Stimulated activated CD8-positive, alpha-beta memory T cell treated with anti-CD3 and anti-CD28 coated beads, Interleukin-15, amount 100 ng/mL, for 48 hours (primary cell): ENCODE measurements at places on chromosomes 13 and 19.

DNA sequence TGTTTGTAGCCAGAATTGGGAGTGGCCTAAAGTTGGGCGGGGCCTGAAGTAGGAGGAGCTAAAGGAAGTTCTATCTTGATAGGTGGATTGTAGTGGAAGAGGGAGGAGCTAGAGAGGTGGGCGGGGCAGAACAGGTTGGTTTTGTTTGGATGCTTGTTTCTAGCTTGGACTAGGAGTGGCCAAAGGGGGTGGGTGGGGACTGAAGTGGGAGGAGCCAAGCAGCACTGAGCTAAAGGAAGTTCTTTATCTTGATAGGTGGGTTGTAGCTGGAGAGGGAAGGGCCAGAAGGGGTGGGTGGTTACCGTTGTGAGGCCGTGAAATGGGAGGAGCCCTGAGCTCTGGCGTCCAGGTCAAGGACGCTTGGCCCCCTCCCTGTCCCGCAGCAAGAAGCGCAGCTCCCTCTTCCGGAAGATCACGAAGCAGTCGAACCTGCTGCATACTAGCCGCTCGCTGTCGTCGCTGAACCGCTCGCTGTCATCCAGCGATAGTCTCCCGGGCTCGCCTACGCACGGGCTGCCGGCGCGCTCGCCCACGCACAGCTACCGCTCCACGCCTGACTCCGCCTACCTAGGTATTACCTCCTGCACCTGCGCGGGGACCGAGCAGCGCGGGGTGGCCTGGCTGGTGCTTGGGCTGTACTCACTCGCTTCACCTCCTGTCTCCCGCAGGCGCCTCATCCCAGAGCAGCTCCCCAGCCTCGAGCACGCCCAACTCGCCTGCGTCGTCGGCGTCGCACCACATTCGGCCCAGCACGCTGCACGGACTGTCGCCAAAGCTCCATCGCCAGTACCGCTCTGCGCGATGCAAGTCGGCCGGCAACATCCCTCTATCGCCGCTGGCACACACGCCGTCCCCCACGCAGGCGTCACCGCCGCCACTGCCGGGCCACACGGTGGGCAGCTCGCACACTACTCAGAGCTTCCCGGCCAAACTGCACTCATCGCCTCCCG, 8.0 kb downstream of the DNASE2 start:
- DNase-seq = peak; percentile 42

DNA sequence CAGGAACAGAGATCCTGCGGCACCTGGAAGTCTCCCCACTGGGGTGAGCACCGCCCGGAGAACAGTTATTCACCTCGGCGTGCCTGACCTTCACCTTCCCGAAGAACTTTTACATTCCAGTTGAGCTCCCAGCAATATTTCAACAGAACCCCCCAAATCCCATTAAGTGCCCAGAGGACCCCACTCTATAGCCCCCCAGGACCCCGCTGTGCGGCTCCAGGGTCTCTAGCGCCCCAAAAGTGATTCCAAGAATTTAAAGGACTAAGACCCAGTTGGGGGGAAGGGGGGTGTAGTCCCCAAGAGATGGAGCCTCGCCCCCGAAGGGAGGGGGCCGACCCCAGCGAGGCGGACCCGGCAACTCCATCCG, 480 bp downstream of the GPR108 start:
- no peak for DNase-seq

GRCh38 chr13:100528820-100529219, 59.8 kb downstream of the GGACT start:
- no peak for DNase-seq

GRCh38 chr13:26811581-26811980, 51.0 kb upstream of the GPR12 start:
- no peak for DNase-seq

- DNase-seq = no peak
Measured at GRCh38 chr13:98228661-98229341, 51.7 kb upstream of the RNF113B start.

GRCh38 chr19:34505321-34506025, 23.9 kb downstream of the WTIP start:
- no peak for DNase-seq

DNA sequence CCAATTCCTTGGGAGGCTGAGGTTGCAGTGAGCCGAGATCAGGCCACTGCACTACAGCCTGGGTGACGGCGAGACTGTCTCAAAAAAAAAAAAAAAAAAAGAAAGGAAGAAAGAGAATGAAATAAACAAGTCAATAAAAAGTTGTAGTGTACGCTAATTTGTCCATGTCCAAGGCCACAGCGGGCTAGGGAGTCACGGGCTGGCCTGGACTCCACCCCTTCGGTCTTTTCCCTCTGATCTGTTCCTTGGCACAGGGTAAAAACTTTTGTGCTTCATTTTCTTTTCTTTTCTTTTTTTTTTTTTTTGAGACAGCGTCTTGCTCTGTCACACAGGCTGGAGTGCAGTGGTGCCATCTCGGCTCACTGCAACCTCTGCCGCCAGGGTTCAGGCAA, 19.4 kb upstream of the MKNK2 start:
- no peak for DNase-seq

DNA sequence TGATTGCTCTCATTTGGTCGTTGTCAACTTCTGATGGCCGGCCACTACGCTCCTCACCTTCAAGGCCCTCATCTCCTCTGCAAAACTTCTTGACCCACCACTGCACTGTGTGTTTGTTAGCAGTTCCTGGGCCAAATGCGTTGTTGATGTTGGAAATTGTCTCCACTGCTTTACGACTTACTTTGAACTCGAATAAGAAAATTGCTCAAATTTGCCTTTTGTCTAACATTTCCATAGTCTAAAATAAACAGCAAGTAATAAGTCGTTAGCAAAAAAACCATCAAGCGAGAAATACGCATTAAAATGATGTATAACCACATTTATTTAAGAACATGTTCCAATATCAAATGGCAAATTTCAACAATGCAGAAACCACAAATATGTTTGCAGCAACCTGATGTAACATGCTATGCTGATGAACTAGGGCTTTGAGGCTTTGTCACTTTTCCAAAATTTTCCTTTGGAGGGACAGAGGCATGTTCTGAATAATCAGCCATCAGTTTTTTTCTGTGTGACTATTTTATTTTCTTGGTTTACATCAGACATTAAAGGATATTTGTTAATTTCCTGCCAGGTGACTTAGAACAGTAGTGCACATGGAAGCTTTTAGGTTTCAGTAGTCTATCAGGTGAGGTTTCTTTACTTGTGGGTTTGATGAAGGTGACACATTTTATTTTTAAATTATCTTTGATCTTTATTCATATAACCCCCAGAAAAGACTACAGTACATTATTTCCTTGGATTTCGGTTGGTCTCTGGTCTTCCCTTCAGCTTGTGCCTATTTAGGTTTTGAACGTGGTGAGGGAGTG, 74.7 kb upstream of the TEX29 start:
- no peak for DNase-seq

- DNase-seq = no peak
Measured at GRCh38 chr13:54305377-54305776, 1276.8 kb downstream of the OLFM4 start.

DNA sequence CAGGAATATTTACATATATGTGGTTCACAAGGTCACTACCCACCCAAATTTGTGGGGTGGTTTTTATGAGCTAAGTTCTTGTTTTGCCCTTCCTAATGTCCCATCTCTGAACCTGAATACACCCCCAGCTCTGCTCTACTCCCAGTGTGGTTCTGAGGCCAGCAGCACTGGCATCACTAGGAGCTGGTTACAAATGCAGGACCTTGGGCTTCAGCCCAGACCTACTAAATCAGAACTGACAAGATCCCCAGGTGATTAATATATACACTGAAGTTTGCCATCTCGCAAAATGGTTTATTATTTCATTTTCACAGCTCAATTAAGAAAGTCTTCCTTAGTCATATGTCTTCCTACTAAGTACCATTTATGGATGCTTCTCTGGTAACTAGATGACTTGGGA, 67.9 kb downstream of the FOXO1 start:
- DNase-seq = no peak

GRCh38 chr13:32041429-32041828, 9.9 kb downstream of the FRY start:
- DNase-seq = no peak

- DNase-seq = no peak
Measured at GRCh38 chr13:32022311-32022710, 9.3 kb upstream of the FRY start.

DNA sequence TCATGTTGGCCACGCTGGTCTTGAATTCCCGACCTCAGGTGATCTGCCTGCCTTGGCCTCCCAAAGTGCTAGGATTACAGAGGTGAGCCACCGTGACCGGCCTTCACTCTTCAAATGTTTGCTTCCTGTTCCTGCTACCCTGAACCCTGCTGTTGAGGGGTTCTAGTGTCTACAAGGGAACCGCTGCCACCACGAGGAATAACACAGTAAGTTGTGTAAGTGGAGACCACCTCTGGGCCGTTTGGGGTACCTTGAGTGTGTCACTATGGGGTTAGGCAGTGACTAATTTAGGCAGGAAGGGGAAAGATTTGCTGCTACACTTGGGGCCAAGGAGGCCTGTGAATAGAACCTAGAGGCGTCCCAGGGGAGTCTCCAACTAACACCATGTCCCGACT, 2.2 kb upstream of the MYADM start:
- DNase-seq = no peak

- no peak for DNase-seq
Measured at GRCh38 chr13:52158629-52159158, 703 bp downstream of the NEK3 start.

DNA sequence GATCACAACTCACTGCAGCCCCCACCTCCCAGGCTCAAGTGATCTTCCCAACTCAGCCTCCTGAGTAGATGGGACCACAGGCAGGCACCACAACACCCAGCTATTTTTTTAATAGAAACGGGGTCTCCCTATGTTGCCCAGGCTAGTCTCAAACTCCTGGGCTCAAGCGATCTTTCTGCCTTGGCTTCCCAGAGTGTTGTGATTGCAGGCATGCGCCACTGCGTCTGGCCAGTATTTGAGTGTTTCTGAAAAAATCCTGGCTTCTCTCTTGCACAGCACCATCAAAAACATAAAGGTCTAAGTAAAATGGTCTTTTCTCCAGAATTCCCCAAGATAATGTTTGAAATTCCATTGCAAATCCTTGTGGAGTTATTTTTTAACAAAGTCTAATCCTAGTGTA, 47.8 kb downstream of the ELF1 start:
- no peak for DNase-seq

DNA sequence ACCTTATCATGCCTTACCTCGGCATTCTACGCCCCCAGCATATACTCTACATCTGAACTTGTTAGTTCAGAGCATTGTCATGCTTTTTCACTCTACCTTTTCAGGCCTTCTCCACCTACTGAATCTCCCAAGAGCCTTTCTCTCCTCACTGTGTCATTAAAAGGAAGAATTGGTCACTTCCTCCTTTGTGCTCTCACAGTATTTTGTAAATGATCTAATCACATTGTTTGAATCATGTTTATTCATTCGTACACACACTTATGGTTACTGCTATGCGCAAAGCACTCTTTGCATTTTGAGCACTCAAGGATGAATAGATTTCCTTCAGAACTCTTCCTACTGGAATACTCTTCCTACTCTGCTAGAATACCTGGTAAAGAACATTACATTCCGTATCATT, 15.8 kb upstream of the ELF1 start:
- DNase-seq = no peak

GRCh38 chr19:5058521-5059212, 89.8 kb downstream of the KDM4B start:
- DNase-seq = no peak

GRCh38 chr19:29247051-29247450, 34.1 kb upstream of the UQCRFS1 start:
- DNase-seq = no peak

- DNase-seq = no peak
Measured at GRCh38 chr13:45101327-45102018, 18.8 kb upstream of the GTF2F2 start.

DNA sequence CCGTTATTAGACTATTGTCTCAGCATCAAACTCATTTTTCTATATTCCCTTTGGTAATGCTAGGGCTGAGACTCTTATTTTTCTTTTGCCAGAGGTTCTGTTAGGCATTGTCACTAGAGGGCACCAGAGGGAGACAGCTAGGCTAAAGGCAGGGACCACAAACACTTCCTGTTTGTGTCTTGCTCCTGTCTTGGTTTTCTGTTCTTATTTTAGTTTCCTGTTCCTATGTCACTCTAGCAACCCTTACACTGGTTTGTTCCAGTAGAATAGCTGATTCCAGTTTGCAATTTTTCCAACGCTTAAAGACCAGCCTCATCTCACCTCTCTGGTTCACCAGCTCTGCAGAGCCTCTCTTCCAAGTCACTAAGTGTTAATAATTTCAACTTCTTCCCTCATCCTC, 772.0 kb downstream of the DIAPH3 start:
- DNase-seq = peak; percentile 27

DNA sequence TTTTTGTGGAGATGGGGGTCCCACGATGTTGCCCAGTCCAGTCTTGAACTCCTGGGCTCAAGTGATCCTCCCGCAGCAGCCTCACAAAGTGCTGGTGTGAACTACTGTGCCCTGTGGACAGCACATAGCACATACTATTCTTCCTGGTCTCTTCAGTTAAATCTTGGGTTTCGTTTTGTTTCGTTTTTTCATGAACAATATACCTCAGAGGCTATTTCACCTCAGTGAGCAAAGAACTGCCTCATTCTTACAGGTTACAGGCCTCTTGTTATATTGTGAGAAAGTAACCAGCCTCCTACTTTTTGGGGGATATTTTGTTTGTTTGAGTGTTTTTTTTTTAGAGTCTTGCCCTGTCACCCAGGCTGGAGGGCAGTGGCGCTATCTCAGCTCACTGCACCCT, 1.3 kb upstream of the C3 start:
- no peak for DNase-seq

DNA sequence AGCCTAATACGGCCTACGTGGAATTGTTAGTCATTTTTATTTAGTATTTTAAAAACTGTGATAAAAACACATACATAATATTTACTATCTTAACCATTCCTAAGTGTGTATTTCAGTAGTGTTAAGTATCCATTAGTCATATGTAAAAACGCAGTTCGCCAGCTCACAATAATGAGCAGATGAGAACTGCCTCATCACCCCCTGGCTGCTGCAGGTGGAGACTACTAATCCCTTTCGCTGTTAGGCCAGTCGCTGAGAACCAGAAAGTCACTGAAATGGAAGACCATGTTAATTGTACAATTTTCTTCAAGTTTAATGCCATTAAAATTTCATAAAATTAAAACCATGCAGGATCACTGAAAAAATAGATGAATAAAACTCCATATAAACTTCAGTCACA, 1.6 kb downstream of the ESD start:
- DNase-seq = no peak

GRCh38 chr13:75647126-75647784, 11.1 kb downstream of the LMO7 start:
- DNase-seq = no peak

- peak; percentile 98 for DNase-seq
Measured at GRCh38 chr19:35757749-35758608, at the start of gene PROSER3. Gene PROSER3, plus strand, starts transcription at chr19:35758176. Its CDS starts 40 bp downstream, at chr19:35758216.

- DNase-seq = no peak
Measured at GRCh38 chr13:75796825-75797224, 160.7 kb downstream of the LMO7 start.
